CD4-positive, alpha-beta T cell treated with Interferon gamma for 1 hour (primary cell): ENCODE measurements at places on chromosomes 5 and 9.

DNA sequence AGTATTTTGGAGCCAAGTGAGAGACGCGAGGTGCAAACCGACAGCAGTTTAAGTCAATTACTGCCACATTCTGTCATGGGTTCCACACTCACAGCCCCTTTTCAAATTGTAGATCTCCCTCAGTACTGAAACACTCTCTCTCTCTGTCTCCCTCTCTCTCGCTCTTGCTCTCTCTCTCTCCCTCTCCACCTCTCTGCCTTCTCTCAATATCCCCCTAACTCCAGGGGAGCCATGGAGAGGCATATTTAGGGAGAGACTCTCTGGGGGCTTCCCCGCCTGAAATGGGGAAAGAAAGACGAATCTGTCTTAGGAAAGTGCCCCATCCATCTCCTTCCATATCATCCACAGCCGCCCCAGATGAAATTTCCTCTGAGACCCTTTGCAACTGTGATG, 1.6 kb downstream of the BRINP1 start:
- no peak for DNase-seq

DNA sequence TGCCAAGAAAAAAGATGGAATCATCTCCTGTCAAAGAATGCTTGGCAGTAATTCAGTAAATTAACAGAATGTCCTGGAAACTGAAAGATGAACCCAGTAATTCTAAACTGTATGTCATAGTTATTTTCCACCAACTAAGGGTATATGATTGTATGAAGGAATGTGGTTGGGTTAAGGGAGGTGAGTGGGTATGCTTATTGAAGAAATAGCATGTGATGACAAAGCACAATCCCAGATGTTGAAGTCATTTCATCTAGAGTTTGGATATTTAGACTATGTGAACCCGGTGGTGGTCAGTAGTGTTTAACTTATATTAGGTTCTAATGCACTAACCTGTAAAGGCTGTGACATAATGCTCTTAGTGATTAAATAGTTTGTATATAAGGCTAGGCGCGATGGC, 87.3 kb downstream of the CDKN2A start:
- no peak for DNase-seq

DNA sequence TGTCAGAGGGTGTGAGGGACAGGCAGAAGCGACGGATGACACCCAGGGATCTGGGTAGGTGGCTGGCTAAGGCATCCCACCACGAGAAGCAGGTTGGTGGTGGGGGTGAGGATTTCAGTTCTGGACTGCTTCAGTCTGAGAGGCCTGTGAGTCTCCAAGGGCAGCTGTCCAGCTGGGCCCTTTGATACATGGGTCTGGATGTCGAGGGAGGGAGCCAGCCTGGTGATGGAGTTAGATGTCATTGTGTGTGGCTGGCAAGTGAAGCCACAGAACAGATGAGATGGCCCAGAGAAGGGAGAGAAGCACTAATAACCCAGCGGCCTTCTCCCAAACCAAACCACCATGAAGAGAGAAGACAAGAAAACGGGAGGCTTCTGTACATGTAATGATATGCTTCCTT, 11.1 kb downstream of the MED27 start:
- DNase-seq: no peak

- no peak for DNase-seq
Measured at GRCh38 chr9:96270236-96270744, 31.7 kb downstream of the HSD17B3 start.

DNA sequence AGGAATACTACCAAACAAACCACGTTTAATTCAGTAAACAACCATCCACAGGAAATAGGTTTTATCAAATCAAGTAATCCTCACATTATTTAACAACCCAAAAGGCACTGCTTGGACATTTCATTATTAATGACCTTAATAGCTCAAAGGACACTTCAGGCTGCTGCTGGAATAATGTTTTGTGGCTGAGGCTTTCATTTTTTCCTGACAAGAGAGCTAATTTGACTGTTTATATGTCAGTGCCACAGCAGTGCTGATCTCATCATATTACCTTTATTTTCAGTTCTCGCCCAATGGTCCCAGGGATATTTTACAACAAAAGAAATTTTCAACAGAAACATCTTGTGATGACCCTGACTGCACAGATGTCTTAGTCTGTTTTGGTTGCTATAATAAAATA, 589.8 kb upstream of the GRAMD2B start:
- no peak for DNase-seq

DNA sequence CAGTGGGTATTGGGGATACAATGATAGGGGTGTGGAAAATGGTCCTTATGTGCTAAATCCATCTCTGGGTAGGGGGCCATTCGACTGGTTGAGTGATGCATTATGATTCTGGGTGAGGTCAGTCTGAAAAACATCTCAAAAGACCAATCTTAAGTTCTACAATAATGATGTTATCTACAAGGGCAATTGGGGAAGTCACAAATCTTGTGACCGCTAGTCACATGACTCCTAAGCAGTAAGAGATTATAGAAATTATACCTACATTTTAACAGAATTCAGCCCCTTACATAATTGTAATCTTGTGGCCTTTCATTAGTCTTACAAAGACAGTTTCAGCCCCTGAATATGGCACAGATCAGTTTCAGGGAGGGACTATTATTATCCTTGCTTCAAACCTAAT, 224.7 kb downstream of the PIK3R1 start:
- no peak for DNase-seq

DNA sequence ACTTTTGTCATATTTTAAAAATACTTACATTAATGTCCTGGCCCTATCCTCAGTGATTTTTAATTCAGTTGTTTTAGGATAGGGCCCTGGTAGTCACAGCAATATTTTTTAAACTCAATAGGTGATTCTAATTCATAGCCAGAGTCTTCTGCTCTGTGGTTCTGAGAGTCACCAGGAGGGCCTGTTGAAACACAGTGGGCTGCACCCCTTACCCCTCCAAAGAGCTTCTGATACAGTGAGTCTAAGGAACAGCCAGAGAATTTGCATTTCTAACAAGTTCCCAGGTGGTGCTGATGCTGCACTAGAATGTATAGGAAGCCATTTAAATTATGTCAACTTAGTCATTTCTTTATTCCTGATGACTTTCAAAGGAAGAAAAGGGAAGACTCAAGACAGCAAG, 458.3 kb upstream of the ARRDC3 start:
- DNase-seq: no peak

DNA sequence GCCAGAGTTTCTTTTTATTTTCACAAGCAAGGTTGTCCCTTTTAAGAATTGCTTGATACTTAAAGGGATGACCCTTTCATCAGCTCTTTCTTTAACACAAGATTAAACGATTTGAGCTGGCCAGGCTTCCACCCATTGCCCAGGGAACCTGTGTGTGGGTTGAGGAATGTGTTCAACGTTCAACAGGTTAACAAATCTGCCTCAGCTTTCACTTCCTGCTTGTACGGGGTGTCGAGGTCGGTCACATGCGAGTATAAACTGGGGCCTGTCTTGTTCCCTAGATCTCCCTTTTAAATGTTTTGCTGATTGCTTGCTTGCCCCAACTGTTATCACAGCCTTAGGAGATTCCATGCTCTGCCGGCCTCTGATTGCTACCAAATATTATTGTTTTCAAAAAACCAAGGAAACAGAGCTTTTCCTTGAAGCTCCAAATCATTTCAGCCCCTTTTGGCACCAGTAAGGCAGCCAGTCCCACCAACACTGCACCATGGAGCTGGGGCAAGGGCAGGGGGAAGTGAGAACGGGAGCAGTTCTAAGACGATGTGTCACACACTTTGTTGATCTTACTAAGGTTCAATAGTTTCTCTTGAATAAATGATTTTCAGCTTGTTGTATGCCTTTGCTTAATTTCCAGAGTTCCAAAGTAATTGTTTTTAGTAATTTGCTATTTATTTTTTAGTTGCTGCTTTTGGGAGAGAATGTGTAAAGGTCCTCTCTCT, 10.7 kb upstream of the CLK4 start:
- DNase-seq: no peak

- no peak for DNase-seq
Measured at GRCh38 chr5:63648376-63648775, 313.9 kb downstream of the HTR1A start.

GRCh38 chr5:64299805-64300204, 134.2 kb downstream of the RNF180 start:
- no peak for DNase-seq

- DNase-seq: no peak
Measured at GRCh38 chr5:75199946-75200345, 36.7 kb downstream of the ANKRD31 start.

DNA sequence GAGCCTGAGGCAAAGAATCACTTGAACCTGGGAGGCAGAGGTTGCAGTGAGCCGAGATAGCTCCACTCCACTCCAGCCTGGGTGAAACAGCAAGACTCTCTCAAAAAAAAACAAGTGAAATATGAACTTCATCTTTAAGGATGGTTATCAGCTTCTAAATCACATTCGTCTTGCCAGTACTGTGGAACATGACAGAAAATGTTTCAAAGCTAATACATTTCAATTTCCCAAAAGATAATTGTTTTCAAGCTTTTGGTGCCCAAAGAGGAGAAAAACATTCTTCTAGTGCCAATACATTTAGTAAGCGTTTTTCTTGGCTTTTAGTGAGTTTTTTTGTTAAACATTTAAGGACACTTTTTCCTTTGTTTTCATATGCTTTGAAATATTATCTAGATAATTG, 4.4 kb upstream of the IFT74 start:
- DNase-seq: no peak

- DNase-seq: no peak
Measured at GRCh38 chr5:150545246-150545645, 37.3 kb downstream of the NDST1 start.

DNA sequence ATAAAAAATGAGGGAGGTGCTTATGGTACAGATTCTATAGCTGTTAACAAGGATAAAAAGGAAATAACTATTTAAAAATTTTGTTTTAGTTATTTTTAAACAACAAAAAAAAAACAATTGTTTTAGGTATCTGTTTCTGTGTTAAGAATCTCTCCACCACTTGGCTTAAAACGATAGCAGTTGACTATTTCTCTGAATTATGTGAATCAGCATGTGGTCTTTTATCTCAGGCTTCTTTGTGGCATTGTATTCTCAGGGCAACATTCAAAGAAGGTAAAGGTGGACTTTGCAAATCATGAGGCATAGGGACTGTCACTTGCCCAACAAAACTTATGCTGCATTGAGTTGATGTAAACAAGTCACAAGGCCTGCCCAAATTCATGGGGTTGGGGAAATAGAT, 55.2 kb downstream of the ERBIN start:
- DNase-seq: no peak

DNA sequence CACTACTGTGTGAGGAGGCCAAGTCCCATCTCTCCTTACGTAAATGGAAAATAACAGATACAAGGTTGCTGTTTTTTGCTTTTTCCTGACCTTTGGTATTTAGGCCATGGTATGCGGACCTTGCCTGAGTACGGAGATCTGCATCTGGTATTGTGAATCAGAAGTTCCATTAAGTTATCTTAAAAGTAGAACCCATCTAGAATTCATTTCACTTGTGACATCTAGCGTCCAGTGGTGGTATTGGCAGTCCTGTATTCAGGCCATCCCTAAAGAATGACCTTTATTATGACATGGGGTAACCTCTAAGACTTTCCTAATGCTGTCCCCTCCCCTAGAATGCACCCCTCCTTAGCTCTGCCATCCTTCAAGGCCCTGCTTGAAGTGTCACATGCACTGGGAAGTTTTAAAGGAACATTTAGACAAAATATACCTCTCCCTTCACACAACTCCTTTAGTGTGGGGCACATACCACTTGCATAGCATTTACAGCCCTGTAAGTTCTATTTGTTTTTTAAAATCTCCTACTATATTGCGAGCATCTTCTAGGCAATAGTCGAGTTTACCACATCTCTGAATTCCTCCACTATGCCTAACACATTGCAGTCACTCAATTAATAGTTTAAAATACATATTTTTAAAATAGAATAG, 1.9 kb upstream of the SPDL1 start:
- peak; percentile 15 for DNase-seq

GRCh38 chr5:21087766-21088165, 1099.8 kb upstream of the CDH18 start:
- DNase-seq: no peak
